ENCODE measurements at places on chromosomes 13 and 19.

DNA sequence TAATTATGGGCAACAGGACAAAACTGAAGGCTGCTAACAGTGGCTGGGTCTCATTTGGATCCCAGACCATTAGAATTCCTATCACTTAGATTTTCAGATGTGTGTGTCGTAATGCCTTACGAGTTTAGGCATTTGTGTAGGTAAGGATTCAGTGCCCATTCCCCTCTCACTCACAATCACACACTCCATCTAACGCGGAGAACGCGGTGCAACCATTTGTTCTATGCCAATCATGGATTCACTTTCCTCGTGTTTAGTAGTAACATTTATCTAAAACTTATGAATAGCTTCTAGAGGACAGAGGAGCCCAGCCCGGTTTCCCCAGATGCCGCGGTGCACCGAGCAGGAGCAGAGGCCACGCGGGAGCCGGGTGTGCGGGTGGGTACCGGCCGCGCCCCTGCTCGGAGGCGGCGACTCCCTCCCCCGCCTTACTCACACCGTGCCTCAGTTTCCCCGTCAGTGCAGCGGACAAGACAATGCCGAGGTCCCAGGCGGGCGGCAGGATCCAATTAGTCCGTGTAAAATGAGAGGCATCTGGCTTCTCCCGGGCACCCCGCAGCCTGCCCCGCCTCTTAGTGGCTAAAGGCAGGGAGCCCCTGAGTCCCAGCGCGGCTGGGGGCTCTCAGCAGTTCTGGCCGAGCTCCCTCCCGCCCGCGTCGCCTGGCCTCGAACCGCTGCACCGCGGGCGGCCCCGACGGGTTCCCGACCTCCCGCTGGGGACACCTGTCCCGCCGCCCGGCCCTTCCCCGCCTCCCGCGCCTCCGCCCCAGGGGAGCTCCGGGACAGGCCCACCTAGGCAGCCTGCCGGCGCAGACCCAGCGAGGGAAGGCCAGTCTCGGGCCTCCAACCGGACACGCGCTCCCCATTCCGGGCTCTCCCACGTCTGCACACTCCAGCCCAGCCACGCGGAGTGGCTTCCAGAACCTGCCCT, 5.9 kb upstream of the C1QTNF9B start:
- DNase-seq: no peak

DNA sequence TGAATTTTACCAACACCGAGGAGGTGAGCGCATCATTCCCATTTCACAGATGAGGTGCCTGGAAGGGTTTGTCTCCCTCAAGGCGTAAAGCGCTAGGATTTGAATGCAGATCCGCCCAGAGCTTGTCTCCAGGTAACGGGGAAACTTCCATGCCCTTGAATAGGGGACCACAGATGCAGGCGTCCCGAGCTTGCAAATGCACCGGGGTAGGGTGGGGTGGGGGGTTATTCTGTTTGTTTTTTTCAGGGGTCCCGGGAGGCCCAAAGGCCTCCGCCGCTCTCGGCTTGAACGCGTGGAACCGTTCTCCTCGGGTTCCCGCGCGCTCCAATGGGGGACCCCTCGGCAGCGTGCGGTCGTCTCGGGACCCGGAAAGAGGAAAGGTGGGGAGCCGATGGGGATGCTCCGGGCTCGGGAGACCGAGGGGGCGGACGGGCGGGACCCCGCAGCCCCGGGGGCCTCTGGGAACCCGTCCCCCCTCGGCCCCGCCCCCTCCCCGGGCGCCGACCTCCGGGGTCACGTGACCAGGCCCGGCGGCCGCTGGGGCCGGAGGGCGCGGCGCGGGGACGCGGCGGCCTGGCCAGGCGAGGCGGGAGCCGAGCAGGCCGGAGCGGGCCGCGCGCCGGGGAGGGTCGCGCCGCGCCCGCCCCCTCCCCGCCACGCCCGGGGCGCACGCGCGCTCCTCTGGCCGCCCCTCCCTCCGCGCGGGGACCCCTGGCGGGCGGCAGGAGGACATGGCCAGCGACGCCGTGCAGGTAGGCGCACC, at the start of gene PKN1:
Gene PKN1, plus strand, starts transcription at position 516 of the 763 bp plus-strand sequence. Its CDS starts 216 bp downstream, at position 732.
- no peak for DNase-seq

GRCh38 chr19:16544473-16545231, 2.4 kb upstream of the CHERP start:
- DNase-seq: no peak

DNA sequence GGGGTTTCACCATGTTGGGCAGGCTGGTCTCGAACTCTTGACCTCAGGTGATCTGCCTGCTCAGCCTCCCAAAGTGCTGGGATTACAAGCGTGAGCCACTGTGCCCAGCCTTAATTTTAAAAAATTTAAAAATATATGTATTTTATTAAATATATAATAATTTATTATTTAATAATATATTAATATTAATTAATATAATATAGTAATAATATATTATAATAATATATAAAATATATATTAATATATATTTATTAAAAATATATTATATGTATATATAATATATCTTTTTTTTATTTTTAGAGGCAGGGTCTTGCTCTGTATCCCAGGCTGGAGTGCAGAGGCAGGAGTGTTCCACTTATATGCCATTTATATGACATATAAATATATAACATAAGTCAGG, 52.9 kb upstream of the ADGRE1 start:
- no peak for DNase-seq

DNA sequence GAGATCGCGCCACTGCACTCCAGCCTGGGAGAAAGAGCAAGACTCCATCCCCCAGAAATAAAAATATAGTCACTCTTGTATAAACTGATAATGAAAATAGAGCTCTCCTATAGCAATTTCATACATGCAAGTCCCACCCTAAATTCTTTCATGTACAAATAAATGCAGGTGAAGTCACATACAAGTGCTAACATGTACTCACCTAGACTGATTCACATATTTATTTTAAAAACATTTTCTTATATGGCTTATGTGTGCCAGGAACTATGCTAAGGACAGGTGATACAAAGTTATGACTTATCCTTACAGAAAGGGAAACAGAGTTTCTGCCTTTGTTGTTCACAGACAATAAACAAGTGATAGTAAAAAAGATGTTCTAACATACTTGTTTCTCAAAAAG, 32.0 kb downstream of the USP12 start:
- DNase-seq: no peak

- DNase-seq: peak; percentile 39
Observed at GRCh38 chr13:74289861-74290773, 155.9 kb upstream of the KLF12 start.

DNA sequence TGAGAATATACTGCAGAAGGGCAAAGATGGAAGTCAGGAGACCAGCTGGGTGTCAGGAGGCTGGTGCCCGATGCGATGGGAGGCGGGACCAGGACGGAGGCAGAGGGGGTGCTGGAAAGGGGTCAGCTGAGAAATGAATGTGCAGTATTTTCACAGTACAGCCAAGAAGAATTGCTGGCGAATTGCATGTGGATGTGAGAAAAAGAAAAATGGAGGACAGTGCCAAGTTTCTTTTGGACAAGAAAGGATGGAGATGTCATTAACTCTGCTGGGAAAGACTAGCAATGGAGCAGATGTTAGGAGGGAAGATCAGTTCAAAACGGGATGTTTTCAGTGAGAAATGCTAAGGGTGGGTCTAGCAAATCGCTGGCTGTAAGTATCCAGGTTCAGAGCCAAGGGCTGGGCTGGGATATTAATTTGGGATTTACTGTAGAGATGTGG, 7.0 kb downstream of the CRYL1 start:
- DNase-seq: no peak

GRCh38 chr13:48539550-48539949, 6.7 kb upstream of the RCBTB2 start:
- DNase-seq: no peak

GRCh38 chr13:95457294-95457693, 95.2 kb upstream of the CLDN10 start:
- no peak for DNase-seq

Data from AG09319 (cell line).